ENCODE measurements at places on chromosomes 11 and 22.
A peak's percentile ranks its signal among the peaks of the same experiment; 100 is the strongest.

DNA sequence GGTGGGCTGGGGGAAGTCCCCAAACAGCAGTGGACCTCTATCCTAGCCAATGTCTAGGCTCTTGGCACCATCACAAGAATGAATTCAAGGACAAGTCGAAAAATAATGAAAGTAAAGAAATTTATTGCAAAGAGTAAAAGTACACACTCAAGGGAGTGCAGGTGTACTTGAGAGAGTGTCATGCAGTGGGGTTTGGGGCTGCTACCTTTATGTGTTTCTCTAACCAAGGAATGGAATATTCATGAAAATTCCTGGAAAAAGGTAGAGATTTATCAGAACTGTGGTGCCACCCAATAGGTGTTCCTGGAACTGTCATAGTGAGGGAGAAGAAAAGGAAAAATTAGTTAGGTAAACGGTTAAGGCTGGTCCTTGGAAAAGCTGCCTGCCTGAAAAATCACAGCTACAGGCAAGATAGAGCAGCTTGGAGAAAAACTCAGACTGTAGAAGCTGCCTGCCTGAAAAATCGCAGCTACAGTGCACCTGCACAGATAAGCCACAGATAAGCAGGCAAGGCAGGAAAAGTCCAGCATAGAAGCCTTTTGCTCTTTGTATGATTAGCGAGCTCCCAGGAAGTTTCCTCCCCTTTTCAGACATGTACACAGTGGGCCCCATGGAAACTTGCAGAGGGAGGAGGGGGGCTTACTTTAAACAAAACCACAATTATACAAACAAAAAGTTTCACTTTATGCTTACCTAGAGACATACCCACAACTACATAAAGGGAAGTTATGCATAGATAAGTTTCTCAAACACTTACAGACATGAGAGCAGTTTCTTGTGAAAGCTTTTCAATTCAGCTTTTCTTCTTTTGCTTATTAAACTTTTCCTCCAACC is 71.4 kb upstream of the B3GNT6 start:
- DNase-seq, result no peak

- no peak for DNase-seq
Measured at GRCh38 chr11:84249344-84250135, 963.4 kb upstream of the CCDC90B start.

DNA sequence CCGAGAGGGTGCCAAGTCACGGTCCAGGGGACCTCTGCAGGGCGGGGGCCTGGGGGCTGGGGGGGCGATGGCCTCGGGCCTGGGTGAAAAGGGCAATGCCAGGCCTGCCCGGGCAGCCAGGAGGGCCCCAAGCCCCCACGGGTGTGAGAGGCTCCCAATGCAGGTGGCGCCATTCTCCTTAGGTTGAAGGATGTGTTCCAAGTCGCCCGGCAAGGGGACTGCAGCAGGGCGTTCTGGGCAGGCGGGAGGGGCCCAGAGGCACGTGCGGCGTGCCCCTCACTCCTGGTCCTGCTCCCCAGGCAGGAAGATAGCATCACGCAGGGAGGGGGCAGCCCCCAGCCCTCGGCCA is 730 bp upstream of the TNNI2 start:
- no peak for DNase-seq

DNA sequence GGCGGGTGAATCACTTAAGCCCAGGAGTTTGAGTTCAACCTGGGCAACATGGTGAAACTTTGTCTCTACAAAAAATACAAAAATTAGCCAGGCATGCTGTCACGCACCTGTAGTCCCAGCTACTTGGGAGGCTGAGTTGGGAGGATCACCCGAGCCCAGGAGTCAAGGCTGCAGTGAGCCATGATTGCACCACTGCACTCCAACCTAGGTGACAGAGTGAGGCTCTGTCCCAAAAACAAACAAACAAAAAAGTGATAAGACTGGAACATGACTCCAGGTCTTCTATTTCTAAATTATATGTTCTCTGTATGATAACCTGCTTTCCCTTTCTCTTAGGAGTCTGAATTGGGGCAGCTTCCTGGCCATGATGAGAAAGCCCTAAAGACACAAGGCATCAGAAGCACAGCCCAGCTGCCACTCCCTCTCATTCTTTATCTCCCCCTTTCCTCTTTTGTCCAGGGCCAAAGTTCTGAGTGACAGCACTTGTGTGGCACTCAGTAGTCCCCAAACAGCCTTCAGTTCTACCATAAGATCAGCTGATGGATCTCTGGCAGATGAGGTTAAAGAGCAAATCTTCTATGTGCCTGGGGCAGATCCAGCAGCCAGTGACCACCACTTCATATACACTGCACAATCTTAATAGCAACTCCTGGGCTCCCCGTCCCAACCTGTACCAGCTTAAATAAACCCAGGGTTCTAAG is 136.0 kb downstream of the C11orf58 start:
- no peak for DNase-seq

- DNase-seq, result peak; percentile 59
Measured at GRCh38 chr11:17432002-17432401, 43.5 kb upstream of the KCNJ11 start.

DNA sequence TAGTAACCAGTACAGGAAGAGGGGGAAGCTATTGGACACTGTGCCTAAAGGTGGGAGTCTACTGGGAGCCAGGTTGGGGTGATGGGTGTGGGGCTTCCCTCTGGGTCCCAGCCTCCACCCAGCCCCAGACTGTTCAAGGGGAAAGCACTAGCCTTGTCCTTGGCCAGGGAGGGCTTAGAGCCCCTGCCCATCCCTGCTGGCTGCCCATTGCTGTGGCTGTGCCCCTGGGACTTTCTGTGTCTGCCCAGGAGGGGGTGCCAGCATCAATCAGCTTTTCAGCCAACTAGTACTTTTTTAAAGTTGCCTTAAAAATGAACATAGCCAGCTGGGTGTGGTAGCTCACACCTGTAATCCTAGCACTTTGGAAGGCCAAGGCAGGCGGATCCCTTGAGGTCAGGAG is 19.9 kb downstream of the INCENP start:
- no peak for DNase-seq

DNA sequence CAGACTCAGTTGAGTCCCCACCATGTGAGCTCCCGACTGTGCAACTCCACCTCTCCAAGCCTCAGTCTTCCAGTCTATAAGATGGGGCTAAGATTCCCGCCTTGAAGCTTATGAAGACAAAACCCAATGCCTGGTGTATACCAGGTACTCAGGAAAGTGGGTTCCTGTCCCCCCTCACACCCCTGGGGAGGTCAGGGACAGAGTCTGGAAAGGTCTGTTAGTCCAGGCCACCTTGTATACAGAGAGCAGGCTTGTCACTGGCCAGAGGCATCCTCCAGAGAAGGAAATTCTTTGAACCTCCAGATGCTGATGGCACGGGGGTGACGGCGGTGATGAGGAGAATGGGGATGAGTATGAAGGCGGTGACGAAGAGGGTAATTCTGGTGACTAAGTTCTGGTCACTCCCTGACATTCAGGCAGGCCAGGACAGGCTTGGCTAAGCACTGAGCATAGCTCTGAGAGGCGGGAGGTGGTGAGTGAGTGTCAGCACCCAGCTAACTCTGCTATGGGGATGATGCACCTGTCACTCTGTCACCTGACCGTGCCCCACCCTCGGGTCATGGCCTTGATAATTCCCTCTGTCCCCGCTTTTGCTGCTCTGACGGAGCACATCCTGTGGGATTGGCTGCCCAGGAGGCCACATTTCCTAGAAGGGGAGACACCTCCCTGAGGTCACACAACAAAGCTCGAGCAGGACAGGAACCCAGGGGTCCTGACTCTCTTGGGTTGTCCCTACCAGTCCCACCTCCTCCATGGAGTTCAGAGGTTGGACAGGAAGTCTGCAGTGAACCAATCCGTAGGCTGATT is 30.9 kb upstream of the CSNK1E start:
- DNase-seq, result peak; percentile 24

DNA sequence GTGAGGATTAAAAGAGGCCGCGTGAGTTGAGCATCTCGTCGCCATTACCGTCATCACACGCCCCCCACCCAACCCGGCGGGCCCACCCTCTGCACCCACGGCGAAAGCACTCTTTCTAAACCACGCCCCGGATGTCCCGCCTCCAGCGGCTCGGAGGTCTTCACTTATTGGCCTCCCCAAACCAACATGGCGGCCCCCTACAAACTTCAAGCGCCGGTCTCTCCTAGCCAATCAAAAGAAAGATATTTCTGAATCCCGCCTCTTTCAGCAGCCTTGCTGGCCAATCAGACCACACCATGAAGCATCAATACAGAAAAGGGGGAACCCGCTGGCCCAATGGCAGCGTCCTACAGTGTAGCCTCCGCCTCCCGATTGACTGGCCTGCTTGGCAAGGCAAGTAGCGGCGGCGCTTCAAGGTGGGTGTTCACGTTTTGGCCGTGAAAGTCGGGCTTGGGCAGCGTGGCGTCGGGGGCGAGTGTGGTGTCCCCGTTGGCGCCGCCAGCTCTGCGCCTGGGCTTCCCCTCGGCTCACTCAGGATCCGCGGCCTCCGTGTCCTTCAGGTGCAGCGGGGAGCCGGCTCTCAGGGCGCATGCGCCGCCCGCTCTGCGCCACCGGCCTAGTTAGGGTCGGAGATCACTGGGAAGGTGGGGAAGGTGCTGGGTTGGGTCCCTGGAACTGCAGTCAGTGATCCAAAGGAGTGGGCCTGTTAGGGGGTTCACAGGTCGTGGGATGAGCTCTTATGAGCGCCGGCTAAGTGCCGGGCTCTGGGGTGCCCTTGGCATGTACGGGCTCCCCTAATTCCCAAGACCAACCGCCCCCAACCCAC is at the start of gene NDUFS8:
NDUFS8 (plus strand) TSS at position 364 of the 826 bp plus-strand sequence. CDS start 1,471 bp downstream, outside the sequence.
- DNase-seq, result peak; percentile 97
